ENCODE measurements at places on chromosomes 12 and 14. TPM values are rescaled to one million over a fixed set of nuclear protein-coding genes. Genes with fewer than 3 reads are reported as not detected.

The POTEG gene
- total RNA-seq, result not detected

The RPS6KL1 gene
- 5.0 TPM for total RNA-seq

The IAPP gene
- total RNA-seq, result not detected

The PTPRR gene
- not detected for total RNA-seq

The OR4N5 gene
- not detected for total RNA-seq

The TMEM117 gene
- 1.3 TPM for total RNA-seq

The CPNE6 gene
- total RNA-seq, result not detected

The TMTC2 gene
- 2.2 TPM for total RNA-seq

The LRP1-AS gene
- not detected for total RNA-seq

The POMT2 gene
- total RNA-seq, result 23.7 TPM

The TMED8 gene
- total RNA-seq, result 25.9 TPM

The MSI1 gene
- total RNA-seq, result 0.21 TPM

The SELPLG gene
- total RNA-seq, result 26.8 TPM

The LRCOL1 gene
- total RNA-seq, result not detected

The KRT3 gene
- total RNA-seq, result not detected

The CISTR gene
- total RNA-seq, result not detected

The RNASE4 gene
- 0.57 TPM for total RNA-seq

The C1R gene
- total RNA-seq, result 0.84 TPM

The PRIMA1 gene
- total RNA-seq, result not detected

The VWF gene
- 0.04 TPM for total RNA-seq

The SERPINA10 gene
- total RNA-seq, result not detected

The PRH2 gene
- not detected for total RNA-seq

The NPFF gene
- total RNA-seq, result not detected

The GPR162 gene
- 0.21 TPM for total RNA-seq

The AQP2 gene
- not detected for total RNA-seq

The OVCH1 gene
- total RNA-seq, result not detected

The ANG gene
- 0.34 TPM for total RNA-seq

The CIPC gene
- total RNA-seq, result 11.2 TPM

The ITGA7 gene
- total RNA-seq, result 3.6 TPM

The MYL2 gene
- total RNA-seq, result not detected

The PTCSC3 gene
- not detected for total RNA-seq

The MNAT1 gene
- total RNA-seq, result 42.5 TPM

The BBOF1 gene
- 2.7 TPM for total RNA-seq

The FAIM2 gene
- total RNA-seq, result 0.23 TPM

The TAS2R50 gene
- total RNA-seq, result 0.19 TPM

The RXYLT1 gene
- 32.9 TPM for total RNA-seq

The TGM1 gene
- 3.2 TPM for total RNA-seq

The NPAS3 gene
- total RNA-seq, result not detected

The KRT6A gene
- not detected for total RNA-seq

The KRT77 gene
- total RNA-seq, result not detected

The FOXN4 gene
- not detected for total RNA-seq

The CMKLR1 gene
- total RNA-seq, result not detected

The NXPH4 gene
- total RNA-seq, result 0.40 TPM

The SLC25A47 gene
- not detected for total RNA-seq

The ZCCHC8 gene
- total RNA-seq, result 37.6 TPM

Measured in activated CD8-positive, alpha-beta memory T cell treated with anti-CD3 and anti-CD28 coated beads for 36 hours (primary cell).